ENCODE measurements at places on chromosomes 16 and 17. TPM values are rescaled to one million over a fixed set of nuclear protein-coding genes. Genes with fewer than 3 reads are reported as not detected.

DNA sequence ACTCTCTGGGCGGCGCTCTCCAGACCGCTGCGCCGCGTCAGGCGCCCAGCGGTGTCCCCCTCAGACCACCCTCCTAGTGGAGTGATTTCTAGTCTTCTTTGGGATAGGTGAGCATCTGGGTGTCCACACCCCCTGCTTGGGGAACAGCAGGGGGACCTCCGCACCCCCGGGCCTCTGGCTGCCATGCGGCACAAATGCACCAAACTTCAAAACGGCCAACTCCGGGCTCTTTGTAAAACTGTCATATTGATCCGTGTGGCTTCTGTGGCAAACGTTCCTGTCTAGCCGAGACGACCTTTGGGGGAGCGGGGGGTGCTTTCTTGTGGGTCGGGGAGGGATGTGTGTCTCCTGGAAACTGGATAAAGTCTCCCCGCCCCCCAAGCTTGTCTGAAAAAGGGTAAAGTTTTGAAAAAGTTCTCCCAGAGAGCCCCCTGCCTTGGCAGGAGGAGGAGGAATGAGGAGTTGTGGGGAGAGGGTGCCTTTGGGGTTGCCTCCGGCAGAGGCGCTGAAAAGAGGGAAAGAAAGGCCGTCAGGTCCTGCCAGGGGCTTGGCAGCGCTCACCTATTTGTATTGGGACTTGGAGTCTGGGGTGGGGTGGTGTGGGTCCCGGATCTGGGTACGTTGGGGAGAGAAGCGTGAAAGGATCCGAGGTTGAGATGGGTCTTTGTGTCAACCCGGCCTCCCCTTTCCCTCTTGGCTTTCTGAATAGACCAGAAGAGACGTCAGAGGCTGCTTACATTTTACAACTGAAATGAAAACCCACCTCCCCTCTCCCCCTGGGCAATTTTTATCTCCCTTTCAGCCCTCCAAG, 2.2 kb upstream of the CHD3 start:
- no peak for DNase-seq

DNA sequence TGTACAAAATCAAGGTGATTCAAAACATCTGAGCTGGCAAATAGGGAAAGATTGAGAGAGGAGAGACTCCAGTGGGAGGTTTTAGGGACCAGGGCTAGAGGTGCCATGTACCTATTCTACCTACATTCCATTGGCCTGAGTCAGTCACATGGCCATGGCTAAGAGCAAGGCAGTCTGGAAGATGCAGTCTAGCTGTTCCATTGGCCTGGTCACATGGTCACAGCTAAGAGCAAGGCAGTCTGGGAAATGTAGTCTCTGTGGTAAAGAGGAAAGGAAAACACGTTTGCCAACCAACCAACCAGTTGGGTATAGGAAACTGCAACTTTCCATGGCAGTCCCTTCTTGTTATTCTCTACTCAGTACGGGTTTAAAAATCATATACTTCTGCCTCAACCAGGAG, 369.1 kb downstream of the XYLT1 start:
- no peak for DNase-seq

- DNase-seq: no peak
Observed at GRCh38 chr17:62178579-62178978, 113.5 kb upstream of the MED13 start.

DNA sequence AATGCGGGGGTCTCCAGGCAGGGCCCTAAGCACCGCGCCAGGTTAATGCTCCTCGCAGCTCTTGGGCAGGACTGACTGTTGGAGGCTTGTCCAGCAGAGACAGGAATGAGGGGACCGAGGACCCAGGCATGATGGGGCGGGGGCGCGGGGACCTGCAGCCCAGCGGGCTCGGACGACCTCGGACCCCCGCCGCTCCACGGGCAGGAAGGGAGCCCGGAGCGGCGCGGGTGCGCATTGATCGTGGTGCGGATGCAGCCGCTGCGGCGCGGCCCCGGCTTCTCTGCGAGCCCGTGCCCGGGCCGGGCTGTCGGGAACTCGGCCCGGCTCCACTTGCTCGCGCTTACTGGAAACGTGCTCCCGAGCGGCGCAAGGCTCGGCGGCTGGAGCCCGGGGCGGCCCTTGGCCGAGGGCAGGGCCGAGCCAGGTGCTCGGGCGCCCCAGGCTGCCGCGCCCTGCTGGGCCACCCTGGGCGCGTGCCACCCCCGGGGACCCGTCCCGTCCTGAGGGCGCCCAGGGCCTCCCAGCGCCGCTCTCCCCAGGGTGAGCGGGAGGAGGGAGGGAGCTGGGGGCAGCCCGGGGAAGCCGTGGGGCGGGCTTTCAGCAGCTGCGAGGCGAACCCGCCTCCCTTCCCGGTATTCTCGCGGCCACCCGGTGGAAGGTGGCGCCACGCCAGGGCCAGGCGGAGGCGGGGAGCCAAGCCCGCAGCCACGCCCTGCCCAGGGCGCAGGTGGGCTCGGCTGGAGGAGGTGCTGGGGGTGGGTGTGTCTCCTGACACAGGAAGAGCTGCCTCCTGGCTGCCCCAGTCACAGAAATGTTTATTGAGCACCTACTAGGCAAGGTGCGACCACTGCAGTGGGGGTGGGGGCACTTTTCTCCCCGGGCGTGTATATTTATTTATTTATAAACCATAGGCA, 45.9 kb downstream of the SOCS3 start:
- DNase-seq: no peak

- DNase-seq: no peak
Observed at GRCh38 chr16:3047387-3047720, 993 bp downstream of the MMP25 start.

PLA2G10 gene
- total RNA-seq: not detected

SEZ6L2 gene
- total RNA-seq: 1.1 TPM

DNA sequence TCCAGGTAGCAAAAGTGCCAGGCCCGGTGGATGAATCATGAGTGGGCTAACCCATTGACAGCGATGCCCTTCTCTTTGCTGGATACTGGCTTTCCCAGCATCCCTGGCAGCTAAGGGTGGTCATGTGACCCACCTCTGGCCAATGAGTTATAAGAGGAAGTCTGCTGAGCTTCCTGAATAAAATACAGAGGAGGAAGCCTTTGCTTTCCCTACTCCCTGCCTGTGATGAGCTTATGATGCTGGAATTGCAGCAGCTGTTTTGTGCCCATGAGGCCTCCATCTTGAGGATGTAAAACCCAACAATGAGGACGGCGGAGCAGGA, 15.0 kb upstream of the ATP2A3 start:
- no peak for DNase-seq

- DNase-seq: no peak
Observed at GRCh38 chr17:7992516-7992915, 9.9 kb upstream of the GUCY2D start.

CD300LD gene
- total RNA-seq: not detected

SPAG5 gene
- 10.0 TPM for total RNA-seq

CDH8 gene
- 0.38 TPM for total RNA-seq

CDT1 gene
- total RNA-seq: 7.7 TPM

DNA sequence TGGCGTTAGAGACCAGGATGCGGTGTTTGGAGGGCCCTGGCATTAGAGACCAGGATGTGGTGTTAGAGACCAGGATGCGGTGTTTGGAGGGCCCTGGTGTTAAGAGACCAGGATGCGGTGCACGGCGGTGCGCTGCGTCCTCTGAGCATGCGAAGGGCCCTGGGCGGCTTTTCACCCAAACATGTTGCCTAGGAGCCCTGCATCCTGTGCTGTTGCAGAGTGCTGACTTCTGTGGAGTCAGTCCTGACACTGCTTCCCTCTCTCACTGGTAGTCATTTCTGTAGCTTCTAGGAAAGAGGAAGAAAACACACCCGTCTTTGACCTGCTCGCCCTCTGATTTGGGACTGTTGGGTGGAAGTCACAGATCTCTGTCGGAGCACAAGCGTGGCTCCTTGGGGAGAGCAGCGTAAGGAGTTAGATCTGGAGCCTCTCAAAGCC, 141.2 kb downstream of the LAT start:
- DNase-seq: no peak

DNA sequence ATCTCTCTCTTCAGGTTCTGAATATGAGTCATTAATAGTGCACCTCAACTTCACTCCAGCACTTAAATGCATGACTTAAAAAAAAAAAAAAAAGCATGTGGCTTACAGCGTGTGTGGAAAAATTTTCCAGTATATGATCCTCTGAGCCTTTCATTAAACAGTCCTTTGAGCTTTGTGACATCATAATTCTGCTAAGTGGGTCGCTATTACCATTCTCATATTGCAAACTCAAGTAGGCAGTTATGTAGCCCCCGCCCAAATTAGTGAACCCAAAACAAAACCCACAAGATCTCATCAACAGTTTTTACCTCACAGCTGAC, 672 bp downstream of the CMTR2 start:
- no peak for DNase-seq

- DNase-seq: no peak
Observed at GRCh38 chr16:31081428-31082351, 7.1 kb downstream of the PRSS53 start.

DNA sequence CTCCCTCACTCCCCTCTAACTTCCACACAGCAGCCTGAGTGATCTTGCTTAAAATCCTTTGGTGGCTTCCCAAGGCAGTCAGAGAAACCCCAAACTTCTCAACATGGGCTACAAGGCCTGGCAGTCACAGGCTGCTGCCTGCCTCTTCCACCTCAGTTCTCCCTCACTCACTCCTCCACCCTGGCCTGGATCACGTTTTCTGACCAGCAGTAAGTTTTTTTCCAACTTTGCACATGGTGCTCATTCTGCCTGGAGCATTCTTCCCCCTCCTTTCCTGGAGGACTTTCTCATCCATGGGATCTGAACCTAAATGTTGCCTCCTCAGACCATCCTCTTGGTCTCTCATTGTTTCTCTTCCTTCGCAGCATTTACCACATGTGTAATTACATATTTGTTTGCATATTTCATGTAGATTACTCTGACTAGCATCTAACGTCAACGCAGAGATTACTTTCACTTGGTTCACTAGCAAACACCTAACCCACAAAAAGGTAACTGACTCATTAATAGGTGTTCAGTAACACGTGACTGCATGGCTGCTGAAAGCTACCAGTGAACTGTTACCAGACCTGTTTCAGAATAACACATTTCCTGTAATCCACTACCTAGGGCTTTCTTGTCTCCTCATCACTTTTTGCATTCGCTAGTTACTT, 17.1 kb downstream of the GNA13 start:
- no peak for DNase-seq

DNA sequence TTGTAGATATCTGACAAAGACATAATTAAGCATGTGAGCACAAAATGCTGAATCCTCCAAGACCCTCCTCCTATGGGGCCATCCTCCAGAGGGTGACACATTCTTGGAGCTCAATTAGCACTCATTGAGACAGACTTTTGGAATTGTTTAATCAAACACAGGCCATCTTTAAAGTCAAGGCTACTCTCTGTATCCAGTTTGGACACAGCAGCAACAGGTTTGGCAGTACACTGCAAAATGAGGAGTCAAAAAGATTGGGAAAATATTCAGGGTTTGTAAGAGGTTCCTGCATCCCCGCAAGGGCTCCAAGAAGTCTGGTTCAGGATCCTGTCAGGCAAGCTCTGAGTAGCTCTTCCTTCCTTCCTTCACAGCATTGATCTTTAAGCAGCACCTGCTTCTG, 1.3 kb downstream of the ITFG1 start:
- no peak for DNase-seq

NPIPA2 gene
- 0.79 TPM for total RNA-seq

GLTPD2 gene
- 1.1 TPM for total RNA-seq

DNA sequence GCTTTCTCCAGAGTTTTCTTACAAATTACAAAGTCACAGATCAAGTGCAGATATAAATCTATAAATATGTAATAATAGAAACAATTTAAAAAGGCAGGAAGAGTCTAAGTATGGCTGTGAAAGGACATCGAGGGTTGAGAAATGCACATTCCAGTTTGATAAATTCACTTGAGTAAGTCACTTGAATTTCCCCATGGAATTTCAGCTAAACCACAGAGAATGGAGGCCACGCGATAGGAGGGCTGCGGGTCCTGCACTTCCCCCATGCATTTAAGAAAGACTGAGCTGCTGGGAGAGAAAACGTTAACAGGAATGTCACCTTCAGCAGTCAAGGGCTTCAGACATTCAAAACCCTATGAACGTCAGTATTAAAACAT, 6.1 kb upstream of the MXRA7 start:
- DNase-seq: no peak

- DNase-seq: no peak
Observed at GRCh38 chr17:55299162-55299838, 34.5 kb downstream of the HLF start.

Measured in esophagus squamous epithelium (tissue), 5 donors.